CD8-positive, alpha-beta T cell (primary cell): ENCODE measurements at places on chromosomes 7 and 10. TPM values are rescaled to one million over a fixed set of nuclear protein-coding genes. Genes with fewer than 3 reads are reported as not detected.

DNA sequence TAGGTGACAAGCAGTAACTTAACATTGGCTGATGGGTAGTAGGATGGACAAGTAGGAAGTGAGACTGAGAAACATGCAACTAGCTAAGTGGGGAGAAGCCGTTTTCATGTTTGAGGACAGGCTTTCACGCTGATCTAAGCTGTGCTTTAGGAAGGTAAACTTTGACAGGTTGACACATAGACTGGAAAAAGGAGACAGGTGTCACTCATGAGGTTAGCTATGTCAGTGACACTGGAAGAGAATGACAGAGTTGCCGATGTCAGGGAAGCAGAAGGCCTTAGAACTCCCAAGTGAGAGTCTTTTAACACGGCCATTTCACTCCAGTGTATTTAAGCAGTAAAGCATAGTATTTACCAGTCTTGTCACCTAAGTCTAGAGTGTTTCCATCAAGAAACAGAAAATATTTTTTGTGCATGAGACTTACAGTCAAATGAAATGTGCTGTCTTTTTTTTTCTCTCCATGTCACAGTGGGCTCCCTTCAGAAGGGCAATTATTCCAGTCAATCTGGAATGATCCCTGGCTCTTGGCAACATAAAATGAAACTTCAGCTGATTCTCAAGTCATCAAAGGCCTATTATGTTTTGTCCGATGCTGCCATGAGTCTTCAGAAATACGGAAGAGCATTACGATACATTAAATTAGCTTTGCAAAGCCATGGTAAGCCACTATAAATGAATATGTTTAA, 20.6 kb downstream of the EDRF1 start:
- DNase-seq, result no peak

GRCh38 chr10:98587156-98587837, 140.6 kb upstream of the HPS1 start:
- no peak for DNase-seq

- no peak for DNase-seq
Observed at GRCh38 chr10:29455095-29455494, 166.2 kb downstream of the LYZL1 start.

DNA sequence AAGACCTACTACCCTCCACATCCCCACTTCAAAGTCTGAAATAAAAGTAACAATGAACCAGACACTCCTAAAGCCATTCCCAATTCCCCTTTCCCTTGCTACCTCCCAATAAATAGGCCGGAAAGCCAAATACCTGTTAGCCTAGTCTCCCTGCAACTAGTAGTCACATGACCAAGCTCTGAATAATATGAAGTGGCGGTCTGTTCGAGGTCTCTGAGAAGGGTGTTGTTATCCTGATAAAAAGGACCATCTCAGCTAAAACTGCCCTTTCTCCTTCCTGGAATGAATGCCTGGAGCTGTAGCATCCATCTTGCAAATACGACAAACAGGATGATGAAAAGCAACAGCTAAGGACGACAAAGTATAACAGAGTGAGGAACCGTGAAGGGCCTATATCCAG, 6.0 kb downstream of the KIF5B start:
- no peak for DNase-seq

- no peak for DNase-seq
Observed at GRCh38 chr10:77506517-77507200, 130.9 kb downstream of the KCNMA1 start.

- DNase-seq, result no peak
Observed at GRCh38 chr7:91872069-91872468, 8.4 kb downstream of the MTERF1 start.

DNA sequence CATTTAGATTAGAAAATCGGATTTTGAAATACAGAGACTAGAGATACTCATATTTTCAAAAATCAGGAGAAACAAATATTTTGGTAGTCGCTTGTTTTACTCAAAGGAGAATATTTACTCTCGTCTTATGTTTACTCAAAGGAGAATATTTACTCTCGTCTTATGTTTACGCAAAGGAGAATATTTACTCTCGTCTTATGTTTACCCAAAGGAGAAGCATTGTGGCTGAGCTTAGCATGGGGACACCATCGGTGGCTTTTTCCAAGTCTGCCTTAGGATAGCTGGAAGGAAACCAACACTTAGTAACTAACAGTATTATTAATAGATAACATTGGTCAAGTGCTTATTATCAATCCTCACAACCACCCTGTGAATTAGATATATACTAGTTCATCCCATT, 71.8 kb downstream of the SNX10 start:
- no peak for DNase-seq

- no peak for DNase-seq
Observed at GRCh38 chr7:67990003-67990402, 993.4 kb downstream of the TYW1 start.

GRCh38 chr10:91295346-91295745, 74.9 kb downstream of the PCGF5 start:
- no peak for DNase-seq

- DNase-seq, result no peak
Observed at GRCh38 chr7:128103498-128104107, 72.4 kb upstream of the LRRC4 start.

DNA sequence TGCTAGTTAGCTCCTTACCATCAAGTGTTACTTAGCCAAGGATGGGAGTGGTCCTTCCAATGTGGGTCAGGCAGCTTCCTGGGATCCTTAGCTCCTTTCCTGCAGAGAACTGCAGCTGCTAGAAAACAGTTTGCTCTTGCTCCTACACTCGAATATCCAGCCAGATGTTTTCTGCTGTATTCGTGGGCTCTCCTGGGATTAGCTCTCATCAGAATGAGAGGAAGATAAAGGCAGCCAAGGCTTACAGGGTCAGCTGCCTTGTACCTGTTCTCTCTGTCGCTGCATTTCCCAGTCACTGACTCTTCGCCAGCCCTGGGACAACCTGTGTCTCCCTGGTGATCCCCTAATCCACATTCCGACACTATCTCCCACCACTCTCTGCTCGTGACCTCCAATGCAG, 29.0 kb downstream of the NEUROD6 start:
- DNase-seq, result no peak

DNA sequence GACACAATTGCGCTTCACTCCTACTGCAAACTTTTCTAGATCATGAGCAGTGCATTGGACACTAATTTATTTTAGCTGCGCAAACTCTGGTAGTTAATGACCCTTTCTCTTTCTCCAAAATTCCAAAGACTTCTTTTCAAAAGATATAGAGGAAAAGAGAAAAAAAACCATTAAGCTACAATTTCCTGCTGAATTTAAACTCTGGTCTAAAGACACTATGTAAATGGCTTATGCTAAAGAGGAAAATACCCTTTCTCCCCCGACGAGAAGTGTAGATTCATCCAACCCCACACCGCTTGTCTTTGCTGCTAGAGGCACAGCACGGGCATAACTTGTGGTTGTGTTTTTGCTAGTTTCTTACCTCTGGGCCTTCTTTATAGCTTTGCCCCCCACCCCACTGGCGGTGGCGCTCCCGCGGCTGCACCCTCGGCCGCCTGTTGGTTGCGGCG, 84.1 kb downstream of the SNX10 start:
- DNase-seq, result no peak

DNA sequence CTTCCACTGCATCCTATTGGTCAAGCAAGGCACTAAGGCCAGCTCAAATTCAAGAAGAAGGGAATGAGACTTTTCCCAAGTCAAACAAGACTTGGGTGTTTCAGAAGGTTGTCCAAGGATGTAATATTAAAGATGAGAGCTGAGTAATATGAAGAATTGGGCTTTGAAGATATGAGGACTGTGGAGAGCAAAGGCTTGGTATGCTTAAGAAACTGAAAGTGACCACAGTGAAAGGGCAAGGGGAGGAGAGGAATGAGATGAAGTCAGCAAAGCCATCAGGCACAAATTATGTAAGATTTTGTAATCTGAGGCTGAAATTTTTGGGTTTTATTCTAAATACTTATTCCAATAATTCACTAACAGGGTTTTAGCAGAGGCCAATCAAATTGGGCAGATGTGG, 38.6 kb upstream of the NPY start:
- no peak for DNase-seq

DNA sequence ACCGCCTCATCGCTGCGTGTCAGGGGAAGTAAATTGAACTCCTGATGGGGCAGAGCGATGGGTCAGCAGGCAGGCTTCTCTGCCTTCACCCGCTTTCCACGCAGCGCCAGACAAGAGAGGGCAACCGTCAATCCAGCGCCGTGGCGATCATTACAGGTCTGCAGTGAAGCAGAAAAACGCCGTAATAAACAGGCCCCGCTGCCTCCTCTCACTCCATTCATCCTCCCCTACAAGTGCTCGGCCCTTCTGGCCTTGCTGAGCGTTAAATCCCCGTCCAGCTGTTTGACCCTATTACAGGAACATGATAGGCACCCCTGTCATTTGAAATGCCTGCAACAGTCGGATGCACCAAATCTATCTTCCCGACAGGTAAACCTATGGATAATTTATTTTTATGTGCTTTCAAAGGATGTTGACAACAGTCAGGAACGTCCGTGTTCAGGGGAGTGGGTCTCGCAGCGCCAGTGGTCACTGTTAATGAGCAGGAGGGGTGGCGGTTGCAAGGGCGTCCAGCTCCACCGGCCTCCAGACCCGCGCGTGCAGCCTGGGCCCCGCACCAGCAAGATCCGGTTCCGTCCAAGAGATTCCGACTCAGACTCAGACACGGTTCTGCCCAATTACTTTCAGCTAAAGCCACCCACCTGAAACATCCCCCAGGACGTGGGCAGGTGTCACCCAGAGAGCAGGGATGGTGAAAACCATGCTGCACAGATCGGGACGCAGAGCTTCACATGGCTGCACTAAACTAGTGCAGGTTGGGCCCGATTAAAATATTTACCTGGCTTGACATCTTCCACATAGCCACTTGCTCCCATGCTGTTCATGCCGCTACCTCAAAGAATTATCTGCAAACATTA, 508.0 kb upstream of the MGMT start:
- DNase-seq, result no peak

- DNase-seq, result no peak
Observed at GRCh38 chr10:5952731-5953385, 24.5 kb downstream of the IL15RA start.

DNA sequence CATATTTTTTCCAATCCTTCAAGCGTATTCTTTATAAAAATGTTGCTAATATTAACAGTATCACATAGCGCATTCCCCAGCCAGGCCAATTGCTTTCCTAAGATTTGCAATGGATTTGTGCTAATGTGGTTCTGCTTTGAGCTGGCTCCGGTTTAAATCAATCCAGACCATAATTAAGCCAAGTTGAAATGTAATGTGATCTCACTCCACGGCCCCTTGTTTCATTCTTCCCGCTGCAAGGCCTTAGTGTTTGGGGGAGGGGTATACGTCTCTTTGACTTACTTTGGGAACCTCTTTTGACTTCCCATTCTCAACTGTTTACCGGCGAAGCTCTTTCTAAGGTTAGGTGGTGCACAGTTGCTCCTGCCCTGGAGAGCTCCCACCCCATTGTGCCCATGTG, 86.4 kb downstream of the PRPF18 start:
- DNase-seq, result no peak

DNA sequence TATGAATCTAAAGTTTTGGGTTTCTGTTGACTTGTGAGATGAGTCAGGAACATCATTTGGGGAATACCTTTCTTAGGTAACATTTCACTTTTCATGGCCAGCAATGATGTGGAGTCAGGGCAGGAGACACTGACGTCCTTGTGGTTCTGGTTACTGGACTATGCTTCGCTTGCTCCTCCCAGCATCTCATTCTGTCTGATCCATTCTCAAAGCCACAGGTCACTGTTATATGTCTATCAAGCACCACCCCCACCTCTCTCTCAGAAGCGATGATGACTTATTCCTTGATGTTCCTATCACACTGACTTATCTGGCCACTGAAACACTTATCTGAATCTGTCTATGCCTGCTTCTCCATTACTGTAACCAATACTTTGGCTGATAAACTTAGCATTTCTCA, 51.6 kb downstream of the TES start:
- no peak for DNase-seq

GRCh38 chr7:100967292-100967863, 2.0 kb upstream of the MUC12 start:
- no peak for DNase-seq

DNA sequence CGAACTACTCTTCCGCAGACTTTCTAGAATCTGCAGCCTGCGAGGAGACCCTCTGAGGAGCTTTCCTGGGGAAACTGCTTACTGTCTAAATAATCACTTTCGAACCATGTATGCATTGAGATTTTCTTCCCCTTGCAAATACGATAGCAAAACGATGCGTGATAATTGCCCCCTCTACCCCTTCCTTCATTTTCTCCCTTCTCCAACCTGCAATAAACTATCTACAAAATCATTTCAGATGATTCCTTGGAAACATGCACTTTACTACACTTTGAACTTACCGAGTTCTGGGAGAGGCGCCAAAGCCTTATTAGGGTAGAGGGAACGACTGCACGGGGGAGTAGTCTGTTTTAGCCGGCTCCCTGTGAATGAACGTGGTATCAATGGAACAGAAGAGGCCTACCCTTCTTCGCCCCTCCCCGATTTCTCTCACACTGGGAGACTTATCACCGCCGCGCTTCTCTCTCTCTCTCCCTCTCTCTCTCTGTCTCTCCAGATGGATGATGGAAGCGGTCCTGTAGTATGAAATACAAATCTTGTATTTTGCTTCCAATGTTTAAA, at the start of gene FGFBP3:
FGFBP3 (minus strand) TSS at position 370 of the 561 bp plus-strand sequence. CDS start 517 bp downstream, outside the sequence.
- DNase-seq, result no peak

DNA sequence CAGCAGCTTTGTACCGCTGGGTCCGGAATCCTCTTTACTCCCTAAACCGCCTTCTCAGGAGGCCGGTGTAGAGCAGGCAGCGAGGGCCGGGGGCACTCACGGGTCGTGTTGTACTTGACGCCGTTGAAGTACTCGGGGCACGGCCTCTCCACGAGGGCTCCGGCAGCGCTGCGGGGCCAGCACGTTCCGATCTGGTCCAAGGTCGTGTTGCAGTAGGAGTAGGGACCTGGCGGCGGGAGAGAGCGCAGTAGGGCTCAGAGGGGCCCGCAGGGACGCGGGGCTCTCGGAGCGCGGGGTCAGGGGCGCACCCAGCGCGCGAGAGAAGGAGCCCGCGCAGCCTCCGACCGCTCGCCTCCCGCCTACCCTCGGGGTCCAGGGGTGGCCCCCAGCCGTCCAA, 443 bp downstream of the CRHR2 start:
- DNase-seq, result no peak

- peak; percentile 71 for DNase-seq
Observed at GRCh38 chr7:2719007-2719406, 31.0 kb downstream of the AMZ1 start.

LRRN3 gene
- 8.4 TPM for total RNA-seq

FOXI2 gene
- total RNA-seq, result not detected

ZNF3 gene
- total RNA-seq, result 35.6 TPM

AKR1D1 gene
- total RNA-seq, result not detected

CADPS2 gene
- total RNA-seq, result not detected
